Germinal center (tissue), 1 donor: ENCODE measurements at places on chromosomes 1 and 21.

DNA sequence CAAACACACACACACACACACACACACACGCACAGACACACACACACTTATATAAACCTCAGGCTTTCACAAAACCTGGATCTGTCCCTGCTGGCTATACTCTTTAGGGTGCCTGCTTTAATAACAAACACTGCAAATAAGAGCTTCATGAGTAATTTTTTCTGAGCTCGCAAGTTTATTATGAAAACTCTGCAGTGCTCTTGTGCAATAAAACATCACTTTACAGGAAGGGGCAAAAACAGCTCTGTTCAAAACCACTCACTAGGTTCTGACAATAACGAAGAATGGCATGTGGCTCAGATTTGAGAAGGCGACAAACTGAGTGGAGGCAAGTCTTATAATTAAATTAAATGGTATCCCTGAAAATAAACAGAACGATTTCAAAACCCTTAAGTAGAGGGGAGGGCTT lies 42.6 kb upstream of the CTPS1 start:
- DNase-seq, result no peak

GRCh38 chr1:1407636-1408318 lies 684 bp upstream of the MRPL20 start:
- no peak for DNase-seq

GRCh38 chr1:220876511-220877376 lies 2.5 kb upstream of the HLX start:
- no peak for DNase-seq

- DNase-seq, result peak; percentile 73
These were observed 86.2 kb downstream of the CD247 start for GRCh38 chr1:167431909-167432650.

DNA sequence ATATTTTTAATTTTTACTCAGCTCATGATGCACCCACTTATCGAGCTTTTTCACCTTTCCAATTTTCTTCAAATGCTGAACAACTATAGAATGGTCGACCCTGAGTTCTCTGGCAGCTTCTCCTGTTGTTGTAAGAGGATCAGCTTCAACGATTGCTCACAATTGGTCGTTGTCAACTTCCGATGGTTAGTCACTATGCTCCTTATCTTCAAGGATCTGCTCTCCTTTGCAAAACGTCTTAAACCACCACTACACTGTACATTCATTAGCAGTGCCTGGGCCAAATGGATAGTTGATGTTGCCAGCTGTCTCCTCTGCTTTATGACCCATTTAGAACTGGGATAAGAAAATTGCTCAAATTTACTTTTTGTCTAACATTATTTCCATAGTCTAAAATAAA lies 385.9 kb upstream of the LYPLAL1 start:
- DNase-seq, result no peak

DNA sequence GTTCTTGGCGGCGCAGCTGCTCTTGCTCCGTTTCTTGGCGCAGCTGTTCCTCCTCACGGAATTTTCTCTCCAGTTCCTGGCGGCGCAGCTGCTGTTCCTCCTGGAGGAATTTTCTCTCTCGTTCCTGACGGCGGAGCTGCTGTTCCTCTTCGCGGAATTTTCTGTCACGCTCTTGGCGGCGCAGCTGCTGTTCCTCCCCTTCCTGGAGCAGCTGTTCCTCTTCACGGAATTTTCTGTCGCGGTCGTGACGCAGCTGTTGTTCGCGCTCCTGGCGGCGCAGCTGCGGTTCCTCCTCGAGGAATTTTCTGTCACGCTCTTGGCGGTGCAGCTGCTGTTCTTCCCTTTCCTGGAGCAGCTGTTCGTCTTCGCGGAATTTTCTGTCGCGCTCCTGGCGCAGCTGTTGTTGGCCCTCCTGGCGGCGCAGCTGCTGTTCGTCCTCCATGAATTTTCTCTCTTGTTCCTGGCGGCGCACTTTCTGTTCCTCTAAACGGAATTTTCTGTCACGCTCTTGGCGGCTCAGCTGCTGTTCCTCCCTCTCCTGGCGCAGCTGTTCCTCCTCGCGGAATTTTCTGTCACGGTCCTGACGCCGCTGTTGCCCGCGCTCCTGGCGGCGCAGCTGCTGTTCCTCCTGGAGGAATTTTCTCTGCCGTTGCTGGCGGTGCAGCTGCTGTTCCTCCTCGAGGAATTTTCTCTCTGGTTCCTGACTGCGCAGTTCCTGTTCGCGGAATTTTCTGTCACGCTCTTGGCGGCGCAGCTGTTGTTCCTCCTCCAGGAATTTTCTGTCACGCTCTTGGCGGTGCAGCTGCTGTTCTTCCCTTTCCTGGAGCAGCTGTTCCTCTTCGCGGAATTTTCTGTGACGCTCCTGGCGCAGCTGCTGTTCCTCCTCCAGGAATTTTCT lies 7.0 kb downstream of the TCHH start:
- no peak for DNase-seq

DNA sequence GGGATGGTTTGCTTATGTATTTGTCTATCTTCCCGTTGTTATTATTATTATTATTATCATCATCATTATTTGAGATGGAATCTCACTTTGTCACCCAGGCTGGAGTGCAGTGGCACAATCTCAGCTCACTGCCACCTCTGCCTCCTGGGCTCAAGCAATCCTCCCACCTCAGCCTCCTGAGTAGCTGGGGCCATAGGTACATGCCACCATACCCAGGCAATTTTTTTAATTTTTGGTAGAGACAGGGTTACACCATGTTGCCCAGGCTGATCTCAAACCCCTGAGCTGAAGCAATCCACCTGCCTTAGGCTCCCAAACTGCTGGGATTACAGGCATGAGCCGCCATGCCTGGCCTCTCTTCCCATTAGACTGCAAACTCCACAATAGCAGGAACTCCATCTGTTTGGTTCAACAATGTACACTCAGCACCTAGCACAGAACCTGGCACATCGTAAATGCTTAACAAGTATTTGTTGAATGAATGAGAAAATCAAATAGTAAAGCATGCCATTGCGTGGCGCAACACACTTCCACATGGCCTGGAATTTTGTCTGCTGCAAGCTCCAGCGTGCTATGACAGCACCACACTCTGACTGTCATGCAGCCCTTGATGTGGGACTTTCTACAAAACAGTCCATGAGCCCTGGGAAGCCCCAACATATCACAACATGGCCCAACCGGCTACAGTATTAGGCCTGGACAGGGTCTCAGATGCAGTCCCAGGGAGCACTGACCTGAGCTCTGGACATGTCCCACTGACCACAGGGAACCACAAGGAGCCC lies 3.8 kb upstream of the TINAGL1 start:
- no peak for DNase-seq

- no peak for DNase-seq
These were observed 87.0 kb downstream of the C4BPA start for GRCh38 chr1:207191061-207191460.

- DNase-seq, result no peak
These were observed 7.0 kb downstream of the GPR3 start for GRCh38 chr1:27399251-27400025.

- DNase-seq, result peak; percentile 90
These were observed at the start of gene INPP5B for GRCh38 chr1:37946703-37947360. INPP5B (minus strand) TSS chr1:37947053; CDS start chr1:37946308, 745 bp downstream.

DNA sequence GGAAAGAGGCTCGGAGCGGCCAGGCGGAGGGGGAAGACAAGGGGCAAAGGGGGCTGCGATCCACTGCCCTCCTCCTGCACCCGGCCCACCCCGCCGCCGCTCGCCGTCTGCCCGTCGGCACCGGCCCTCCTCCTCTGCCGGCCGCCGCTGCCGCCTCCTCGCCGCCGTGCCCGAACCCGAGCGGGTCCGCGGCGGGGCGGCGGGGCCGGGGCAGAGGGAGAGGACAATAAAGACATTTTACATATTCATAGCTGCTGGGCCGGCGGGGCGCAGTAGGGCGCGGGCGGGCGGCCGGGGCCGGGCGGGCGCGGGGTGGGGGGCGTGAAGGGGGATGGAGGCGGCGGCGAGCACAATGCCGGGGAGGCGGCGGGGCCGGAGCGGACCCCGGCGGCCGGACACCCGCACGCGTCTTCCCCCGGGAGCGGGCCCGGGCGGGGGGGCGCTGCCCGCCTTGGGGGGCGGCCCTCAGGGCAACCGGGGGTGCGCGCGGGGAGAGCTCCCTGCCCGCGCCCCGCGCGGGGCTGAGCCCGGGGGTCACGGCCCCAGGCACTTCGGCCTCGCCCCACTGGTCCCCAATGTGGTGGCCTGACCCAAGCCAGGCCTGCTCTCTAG lies 546 bp downstream of the POU2F1 start:
- peak; percentile 16 for DNase-seq

DNA sequence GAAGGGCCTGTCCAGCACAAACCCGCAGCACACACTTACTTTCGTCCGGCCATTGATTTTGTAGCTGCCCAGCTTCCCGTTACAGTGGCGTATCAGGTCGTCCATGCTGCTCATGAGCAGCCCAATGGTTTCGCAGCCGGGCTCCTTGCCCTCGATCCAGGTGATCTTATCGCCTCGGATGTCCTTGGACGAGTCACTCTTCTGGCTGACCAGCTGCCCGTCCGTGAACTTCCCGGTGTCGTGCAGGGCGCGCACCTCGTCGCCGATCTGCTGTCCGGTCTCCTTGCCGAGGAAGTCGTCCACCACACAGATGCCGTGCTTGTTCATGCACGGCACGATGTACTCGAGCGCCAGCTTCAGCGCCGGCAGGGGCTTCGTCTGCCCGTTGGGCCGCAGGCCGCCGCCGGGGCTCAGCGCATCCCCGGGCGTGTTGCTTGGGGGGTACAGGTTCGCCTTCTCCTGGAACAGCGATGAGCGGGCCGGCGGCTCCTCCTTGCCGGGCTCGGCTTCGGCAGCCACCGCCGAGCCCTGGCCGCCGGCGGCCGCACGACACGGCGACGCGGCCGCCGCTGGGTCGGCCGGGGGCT lies 1.0 kb downstream of the EGLN1 start:
- peak; percentile 47 for DNase-seq

DNA sequence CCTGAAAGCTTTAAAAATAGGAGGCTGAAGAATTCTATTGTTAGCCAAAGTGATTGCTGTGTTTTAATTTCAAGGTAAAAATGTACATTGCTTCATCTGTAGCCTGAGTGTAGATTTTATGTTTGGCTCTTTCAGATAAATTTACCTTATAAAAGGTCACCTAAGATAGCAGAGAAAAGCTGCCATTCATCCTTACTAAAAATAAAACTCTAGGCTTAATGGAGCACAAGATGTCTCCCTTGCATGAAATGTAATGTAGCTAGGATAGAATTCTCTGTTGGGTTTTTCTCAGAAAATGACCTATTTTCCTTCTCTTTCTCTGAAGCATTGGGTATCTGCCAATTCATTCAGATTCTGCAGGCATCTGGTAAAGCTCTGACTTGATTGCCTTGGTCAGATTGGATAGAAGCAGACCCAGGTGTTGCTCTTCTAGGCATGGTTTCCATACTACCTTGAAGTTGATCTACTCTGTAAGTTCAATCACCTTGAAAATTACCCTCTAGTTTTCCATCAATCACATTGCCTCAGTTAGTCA lies 176.6 kb upstream of the GORAB start:
- no peak for DNase-seq

- DNase-seq, result no peak
These were observed 40.7 kb downstream of the COQ8A start for GRCh38 chr1:226980565-226981385.

DNA sequence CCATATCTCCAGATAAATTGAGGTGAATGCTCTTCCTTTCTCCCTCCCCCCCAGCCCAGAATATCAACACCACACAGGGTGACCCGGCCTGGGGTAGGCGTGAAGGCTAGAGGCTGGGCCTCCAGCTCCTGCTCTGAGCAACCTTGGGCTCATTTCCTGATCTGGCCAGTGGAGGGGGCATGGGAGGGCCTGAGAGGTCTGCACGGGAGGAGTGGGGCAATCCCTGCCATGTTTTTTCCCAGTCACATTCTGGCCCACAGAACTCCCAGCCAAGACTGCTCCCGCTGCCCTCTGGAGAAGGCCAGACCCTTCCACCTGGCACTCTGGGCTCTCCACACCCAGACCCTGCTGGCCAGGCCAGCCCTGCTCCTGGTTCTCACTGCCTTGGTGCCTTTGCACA lies 3.9 kb downstream of the CLDN19 start:
- DNase-seq, result no peak

DNA sequence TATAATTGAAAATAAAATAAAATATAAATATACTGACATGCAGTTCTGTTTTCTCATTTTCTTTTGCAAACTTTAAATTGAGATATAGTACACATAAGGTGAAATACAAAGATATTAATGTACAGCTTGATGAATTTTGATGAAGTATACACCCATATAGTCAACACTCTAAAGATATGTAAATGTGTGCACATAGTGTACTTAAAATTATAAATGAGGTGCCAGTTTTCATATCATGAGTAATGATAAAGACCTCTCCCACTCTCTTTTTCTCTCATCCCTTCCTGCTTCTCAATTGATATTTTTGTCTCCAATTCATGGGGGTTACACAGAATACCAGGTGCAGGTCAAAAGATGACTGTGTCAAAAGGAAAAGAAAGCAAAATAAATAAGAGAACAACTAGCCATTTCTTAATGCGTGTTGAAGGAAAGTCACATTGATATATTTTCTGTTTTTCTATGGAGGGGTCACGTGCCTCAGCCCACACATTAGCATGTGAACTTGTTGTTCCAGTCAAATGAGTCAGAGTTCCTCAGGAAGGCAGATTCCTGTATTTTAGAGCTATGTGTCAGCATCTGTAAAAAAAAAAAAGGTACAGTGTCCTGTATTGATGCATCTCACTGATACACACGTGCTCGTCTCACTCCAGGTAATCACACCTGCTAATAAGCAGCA lies 64.3 kb upstream of the HOOK1 start:
- DNase-seq, result no peak

DNA sequence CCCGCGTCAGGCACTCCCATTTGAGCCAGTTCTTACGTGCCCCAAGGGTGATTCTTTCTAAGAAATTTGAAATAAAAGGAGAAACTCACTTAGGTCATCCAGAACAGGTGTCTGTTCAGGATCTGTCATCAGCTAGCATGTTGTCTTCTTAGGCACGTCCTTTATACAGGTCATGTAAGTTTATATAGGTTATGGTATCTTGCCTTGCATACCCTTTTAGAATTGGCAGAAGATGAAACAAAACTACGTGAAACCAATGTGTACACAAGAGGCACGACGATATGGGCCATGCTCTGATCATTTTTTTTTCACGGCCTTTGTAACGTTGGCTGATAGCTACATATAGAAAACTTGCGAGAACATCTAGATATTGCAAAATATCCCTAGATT lies 579 bp upstream of the GTF2B start:
- DNase-seq, result no peak

DNA sequence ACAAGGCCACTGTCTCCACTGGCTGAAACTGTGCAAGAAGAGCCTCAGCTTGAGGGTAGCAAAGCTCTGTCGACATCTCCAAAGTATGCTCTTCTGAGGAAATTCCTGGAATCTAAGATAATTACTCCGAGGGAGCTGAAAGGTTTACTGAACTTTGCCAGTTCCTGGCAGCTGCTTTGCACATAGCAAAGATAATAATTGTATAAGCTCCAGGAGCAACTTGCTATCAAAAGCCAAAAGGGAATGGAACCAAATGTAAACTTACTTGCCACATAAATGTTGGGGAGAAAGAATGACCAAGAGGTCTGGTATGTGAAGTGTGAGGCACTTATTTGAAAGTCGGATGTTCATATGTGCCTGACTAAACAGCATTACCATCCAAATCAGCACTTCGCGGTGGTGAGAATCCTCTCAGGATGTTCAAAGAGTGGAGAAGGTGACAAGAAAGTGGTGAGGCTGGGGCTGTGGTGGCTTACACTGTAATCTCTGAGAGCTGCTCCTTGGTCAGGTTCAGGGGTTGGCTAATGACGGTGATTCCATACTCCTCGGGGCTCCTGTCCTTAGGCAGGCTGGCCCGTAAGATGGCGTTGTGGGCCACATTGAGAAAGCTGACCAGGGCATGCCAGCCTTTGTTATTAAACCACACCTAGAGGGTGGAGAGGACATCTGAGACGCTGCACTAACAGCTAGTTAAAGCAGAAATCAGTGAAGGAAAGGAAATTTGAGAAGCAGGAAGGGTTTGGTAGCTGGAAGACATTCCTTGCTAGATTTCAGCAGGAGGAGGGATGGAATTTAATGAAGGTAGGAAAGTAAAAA lies 100.0 kb downstream of the ABCA4 start:
- no peak for DNase-seq
